Endothelial cell (in vitro differentiated cells): ENCODE measurements at places on chromosomes 16 and 17.
A peak's percentile ranks its signal among the peaks of the same experiment; 100 is the strongest.

GRCh38 chr16:83839561-83839960 is 31.8 kb downstream of the HSBP1 start:
- no peak for DNase-seq

- DNase-seq: no peak
These were observed 2.6 kb upstream of the LPO start for GRCh38 chr17:58235821-58236220.

GRCh38 chr16:66562986-66563385 is 3.3 kb upstream of the CMTM1 start:
- DNase-seq: no peak

DNA sequence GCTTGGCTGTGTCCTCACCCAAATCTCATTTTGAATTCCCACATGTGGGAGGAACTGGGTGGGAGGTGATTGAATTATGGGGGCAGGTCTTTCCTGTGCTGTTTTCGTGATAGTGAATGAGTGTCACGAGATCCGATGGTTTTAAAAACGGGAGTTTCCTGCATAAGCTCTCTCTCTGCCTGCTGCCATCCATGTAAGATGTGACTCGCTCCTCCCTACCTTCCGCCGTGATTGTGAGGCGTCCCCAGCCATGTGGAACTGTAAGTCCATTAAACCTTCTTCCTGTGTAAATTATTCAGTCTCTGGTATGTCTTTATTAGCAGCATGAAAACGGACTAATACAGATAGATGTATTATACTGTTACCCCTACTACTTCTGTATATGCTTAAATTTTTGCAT is 3.6 kb downstream of the SPATA33 start:
- no peak for DNase-seq

GRCh38 chr16:29029168-29029994 is 44.5 kb downstream of the LAT start:
- DNase-seq: no peak

DNA sequence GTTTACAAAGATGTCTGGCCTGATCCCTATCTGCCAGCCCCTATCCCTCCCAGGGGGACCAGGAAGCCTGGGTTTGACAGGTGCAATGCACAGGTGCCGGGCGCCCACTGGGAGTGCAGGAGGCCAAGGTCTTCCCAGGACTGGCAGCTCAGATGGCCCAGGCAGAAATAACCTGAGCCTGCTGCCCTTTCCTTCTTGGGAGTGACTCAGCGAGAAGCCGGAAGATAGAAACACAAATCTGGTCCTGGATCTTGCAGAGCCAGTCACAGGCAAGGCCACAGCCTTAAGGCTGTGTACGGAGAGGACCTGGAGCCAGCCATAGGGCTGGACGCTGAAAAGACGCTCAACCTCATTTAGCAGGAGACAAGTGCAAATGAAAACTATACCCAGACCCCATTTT is 27.7 kb downstream of the GPR142 start:
- DNase-seq: no peak

DNA sequence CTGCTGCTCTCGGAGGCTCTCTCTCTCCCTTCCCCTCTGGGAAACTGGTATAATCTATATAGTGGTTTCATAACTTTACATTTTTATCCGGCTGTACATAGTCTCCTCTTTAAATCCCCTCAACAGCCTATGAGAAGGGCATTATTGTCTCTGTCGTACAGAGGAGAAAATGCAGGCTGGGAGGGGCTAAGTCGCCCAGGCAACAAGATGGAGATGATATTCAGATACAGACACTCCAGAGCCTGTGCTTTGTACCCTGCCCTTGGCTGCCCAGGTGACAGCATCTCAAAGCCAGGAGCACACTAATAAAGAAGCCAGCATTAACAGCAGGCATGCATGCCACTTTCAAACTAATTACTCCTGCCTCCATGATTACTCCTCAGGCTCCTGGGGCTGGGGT is 4.7 kb upstream of the EIF1 start:
- DNase-seq: no peak

DNA sequence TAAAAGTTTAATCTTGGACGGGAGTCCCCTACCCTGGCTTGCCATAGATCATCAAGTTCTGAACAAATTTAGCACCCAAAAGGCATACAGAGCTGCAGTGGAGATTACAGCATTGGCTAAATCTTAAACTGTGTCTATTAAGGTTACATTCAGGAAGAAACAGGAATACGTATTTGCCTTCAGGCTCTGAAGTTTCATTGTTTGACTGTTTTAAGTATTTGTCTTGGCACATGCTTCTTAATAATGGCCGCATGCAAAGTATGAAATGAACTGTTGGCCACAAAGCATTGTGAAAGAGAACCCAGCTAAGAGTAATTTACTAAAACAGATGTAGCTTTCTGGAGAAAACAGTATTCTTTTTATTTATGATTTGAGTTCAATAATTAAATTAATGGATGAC is 63.9 kb upstream of the CNEP1R1 start:
- DNase-seq: no peak

GRCh38 chr17:34979650-34980352 is 511 bp upstream of the LIG3 start:
- DNase-seq: no peak

DNA sequence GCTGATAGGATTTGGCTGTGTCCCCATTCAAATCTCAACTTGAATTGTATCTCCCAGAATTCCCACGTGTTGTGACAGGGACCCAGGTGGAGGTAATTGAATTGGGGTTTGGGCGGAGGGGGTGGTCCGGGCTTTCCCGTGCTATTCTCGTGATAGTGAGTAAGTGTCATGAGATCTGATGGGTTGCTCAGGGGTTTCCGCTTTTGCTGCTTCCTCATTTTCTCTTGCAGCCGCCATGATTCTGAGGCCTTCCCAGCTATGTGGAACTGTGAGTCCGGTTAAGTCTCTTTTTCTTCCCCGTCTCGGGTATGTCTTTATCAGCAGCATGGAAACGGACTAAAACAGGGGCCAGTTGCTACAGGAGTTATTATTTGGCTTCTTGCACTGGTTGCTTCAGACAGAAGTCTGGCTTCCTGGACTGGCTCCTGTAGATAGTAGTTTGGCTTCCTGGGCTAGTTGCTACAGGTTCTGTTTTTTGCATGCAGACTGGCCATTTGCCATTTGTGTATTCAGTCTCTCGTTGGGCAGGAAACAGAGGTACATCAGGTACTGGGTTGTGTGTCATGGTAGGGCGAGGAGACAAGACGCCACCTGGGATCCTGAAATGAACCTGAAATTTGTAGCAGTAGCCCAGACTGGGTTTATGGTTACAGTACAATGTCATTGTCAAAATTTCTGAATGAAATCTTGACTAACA is 32.6 kb downstream of the CNTNAP4 start:
- no peak for DNase-seq

GRCh38 chr17:73003487-73003886 is 89.0 kb downstream of the SLC39A11 start:
- no peak for DNase-seq

GRCh38 chr16:56424791-56425438 is 430 bp downstream of the AMFR start:
- no peak for DNase-seq

GRCh38 chr17:27293359-27293897 is 486 bp upstream of the WSB1 start:
- no peak for DNase-seq

DNA sequence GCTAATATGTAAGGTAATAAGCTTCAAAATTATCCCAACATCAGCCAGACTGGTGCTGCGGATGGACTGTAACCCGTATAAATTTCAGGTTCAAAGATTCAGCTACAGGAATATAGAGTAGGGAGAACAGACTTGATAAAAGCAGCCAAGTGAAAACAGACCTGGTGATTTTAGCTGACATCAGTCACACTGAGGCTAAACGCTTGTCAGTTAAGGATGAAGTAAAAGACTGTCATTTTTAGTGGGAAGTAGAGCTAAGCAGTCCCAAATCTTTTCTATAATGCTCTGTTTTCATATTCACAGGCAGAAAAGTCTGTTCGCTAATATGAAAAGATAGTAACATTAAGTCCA is 35.4 kb downstream of the CMTM4 start:
- DNase-seq: no peak

GRCh38 chr16:77570574-77570973 is 135.7 kb upstream of the ADAMTS18 start:
- DNase-seq: no peak

DNA sequence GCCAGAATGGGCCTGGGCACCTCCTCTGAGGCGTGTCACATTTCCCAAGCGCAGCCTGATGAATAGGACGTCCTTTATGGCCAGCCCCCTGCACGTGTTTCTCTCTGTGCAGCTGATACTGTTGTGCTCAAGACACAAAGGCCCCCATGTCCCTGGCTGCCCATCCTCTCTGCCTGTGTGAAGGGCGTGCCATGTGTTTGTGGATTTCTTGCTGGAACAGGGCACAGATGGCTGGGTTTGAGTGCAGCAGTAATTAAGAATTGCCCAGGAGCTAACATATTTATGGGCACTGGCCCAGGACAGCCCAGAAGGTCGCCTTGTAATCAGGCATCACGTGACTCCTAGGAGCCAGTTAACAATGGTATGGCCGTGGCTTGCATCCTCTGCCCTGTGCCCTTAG is 181.1 kb downstream of the CCDC182 start:
- no peak for DNase-seq

DNA sequence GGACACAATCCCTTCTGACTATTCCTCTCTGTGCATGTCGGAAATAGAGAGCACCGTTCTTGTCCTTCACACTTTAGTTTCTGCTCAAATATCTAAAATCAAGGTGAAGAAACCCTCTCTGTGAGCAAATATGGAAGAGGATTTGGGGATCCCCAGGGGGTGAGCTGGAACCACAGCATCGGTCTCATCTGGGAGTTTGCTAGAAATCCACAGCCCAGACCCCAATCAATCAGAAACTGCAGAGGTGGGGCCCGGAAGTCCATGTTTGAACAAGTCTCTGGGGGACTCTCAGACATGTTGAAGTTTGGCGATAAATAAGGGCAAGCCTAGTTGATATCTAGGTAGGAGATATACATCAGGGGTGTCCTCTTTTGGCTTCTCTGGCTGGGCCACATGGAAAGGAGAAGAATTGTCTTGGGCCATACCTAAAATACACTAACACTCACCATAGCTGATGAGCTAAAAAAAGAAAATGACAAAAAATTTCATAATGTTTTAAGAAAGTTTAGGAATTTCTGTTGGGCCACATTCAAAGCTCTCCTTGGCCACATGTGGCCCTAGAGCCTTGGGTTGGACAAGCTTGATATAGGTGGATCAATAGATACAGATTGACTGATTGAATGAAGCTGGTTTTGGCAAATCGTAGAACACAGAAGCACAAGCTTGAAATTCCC is 168.0 kb upstream of the FOXF1 start:
- no peak for DNase-seq

- DNase-seq: no peak
These were observed 112.6 kb downstream of the IRF8 start for GRCh38 chr16:86011532-86011931.

DNA sequence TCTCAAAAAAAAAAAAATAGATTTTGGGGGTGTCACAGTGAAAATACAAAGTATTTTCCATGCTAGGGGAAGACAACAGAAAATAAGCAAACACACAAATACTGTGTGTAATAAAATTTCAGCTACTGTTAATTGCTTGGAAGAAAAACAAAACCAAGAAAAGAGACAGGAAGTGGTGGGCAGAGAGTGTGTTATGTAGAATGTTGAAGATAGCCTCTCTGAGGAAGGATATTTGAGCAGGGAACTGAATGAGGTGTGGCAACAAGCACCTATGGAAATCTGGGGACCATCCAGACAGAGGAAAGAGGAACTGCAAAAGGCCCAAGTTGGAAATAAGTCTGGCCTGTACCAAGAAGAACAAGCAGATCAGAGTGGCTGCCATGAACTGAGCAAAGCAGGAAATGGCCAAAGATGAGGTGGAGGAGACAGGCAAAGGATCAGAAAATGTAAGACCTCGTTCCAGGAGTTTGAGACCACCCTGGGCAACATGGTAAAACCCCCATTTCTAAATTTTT is 7.8 kb upstream of the USP31 start:
- DNase-seq: no peak

DNA sequence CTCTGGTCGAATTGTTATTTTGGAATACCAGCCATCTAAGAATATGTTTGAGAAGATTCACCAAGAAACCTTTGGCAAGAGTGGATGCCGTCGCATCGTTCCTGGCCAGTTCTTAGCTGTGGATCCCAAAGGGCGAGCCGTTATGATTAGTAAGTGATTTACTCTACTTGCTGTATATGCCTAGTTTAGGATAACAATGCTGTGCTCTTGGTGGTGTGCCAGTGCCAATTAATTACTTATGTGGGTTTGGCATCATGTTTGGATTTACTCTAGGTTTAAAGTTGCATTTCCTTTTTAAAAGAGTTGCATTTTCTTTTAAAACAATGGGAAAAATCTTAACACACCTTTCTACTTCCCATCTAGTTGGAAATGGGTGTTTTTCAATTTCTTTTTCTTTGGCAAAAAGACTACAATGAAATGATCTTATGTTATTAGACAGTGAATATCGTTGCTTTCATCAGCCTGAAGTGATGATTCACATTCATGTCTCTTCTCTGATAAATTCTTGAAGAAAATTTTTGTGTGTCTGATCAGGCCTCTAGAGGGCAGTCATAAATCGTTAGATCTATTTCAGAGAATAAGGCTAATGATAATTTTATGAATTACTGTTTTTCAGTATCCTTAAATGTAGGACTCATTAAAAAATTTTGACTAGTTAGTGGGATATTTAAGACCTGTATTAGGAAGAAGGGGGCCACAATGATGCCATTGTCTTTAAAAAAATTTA is 5.6 kb downstream of the SF3B3 start:
- no peak for DNase-seq

- DNase-seq: no peak
These were observed 106.4 kb downstream of the CA4 start for GRCh38 chr17:60256174-60256573.

DNA sequence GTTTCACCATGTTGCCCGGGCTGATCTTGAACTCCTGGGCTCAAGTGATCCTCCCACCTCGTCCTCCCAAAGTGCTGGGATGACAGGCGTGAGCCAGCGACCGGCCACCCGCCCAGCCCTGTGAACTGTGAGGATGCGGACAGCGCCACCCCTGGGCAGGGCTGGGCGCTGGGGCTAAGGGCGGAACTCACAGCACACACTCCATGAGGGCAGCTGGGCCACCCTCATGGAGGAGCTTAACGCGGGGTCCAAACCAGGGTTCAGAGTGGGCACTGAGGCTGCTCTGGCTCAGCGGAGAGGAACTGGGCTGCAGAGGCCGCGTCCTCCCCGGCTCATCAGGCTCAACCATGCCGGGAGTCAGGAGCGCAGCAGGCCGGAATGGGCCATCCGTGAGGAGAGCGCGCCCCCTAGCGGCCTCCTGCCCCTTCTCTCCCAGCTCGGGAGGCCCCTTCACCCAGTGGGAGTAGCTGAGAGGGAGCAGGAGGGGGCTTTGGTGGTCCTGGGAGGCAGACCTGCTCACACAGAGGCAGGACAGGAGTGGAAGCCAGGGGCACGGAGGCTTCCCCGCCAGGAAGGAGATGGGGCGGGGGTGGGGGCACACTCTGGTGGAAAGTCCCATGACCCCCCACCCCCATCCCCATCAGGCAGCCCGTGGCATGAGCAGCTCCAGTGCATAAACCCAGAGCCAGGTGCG is 13.8 kb downstream of the CORO7 start:
- DNase-seq: peak; percentile 93
